NCI-H524 (cell line): ENCODE measurements at places on chromosomes 6 and 20.

GRCh38 chr6:33633462-33634158 lies 12.5 kb downstream of the ITPR3 start:
- no peak for DNase-seq

DNA sequence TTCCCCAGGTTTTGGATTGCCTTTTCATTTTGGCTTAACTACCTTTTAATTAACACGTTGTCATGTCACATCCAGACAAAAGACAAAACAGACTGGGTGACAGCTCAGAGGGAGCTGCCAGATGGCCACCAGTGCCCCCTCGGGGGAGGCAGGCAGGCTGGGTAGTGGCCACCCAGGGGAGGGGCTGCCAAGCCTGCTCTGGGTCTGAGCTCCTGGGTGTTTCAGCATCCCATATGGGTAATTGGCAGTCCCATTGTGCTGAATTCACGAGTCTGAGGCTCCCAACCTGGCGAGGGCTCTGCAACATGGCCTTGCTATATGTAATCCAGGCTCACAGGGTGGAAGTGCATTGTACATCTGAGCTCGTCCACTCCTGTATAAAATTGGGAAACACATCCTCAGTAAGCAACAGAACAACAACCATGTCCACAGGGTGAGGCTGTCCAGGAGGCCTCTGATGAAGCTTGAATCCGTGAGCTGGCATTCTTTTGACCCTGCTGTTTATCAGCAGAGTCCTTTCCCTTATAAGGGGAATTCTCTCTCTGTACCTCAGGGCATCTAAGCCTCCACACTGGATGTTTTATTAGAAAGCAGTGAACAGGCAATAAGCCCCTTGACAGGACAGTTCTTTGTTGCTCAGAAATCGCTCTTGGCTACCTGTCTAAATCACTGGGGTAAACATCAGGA lies 111.7 kb upstream of the SLC22A23 start:
- peak; percentile 97 for DNase-seq

DNA sequence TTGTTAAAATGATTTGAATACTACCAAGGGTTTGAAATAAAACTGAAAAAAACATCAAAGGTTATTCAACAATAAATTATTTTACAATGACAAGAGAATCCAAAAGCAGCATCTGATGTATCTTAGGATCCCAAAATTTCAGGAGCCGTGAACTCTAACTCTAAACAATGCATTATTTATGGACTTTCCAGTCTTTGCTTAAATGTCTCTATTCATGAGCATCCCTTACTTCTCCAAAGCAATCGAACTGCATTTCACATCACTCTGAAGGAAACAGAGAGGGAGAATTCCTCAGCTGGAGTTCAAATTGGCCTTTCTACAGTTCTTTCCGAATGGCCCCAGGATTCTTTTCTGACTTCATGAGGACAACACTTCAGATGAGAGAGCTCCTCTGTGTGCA lies 229.1 kb downstream of the CBLN4 start:
- no peak for DNase-seq

DNA sequence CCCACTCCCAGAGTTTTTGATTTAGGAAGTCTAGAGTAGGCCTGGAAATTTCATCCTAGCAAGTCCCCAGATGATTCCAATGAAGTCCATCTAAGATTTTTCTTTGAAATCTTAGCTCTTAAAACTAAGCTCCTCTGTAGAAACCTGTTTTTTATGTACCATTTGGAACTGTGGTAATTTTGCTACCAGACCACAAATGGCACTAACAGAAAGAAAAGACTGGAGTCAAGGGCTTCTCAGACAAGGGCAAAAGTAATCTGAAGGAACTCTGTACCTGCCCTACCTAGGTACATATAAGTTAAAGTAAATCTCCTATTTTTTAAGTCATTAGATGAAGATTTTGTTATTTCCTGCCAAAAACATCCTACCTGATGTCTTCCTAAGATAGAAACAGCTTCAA lies 155.0 kb upstream of the HTR1E start:
- DNase-seq: no peak

DNA sequence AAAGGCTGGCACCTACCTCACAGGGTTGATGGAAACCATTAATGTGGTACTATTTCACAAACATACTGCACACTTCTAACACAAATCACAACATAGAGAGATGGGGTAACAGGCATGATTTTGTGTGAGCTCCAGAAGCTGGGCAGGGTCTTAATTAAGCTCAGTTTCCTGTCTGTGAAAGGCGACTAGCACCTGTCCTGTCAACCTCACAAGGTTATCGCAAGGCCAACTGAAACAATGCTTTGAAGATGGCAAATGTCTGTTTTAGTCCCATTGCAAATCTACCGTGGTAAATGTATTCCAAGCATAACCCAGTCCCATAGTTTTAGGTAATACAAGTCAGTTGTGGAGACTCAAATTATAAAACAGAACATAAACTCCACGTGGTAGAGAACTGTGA lies 1.3 kb upstream of the PLEKHG1 start:
- no peak for DNase-seq

- no peak for DNase-seq
Observed at GRCh38 chr6:169167581-169168301, 85.9 kb downstream of the THBS2 start.

GRCh38 chr20:3925899-3926638 lies 36.9 kb downstream of the PANK2 start:
- DNase-seq: no peak

DNA sequence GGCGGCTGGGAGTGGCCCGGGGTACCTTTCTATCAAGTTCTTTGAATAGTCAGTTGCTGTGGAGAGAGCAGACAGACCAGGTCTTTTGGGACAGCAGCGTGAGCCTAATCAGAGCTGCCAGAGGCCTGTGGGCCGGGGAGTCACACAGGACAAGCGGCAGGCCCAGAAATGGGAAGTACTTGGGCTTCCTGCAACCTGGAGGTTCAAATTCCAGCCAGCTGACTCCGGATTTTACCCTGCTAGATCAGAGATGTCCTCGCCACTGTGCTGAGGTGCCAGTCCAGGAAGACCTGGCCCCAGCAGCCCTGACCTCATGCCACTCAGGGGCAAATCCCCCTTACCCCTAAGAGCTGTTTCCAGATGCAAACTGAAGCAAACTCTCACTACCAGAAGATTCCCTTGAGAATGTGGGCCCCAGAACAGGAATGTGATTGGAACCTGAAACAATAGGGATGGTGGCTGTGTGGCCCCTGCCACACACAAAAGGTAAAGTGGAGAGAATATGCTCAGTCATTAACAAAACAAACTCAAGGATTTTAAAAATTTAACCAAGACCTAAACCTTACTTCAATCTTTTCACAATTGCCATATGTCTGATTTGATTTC lies 9.7 kb downstream of the BEND3 start:
- DNase-seq: no peak

DNA sequence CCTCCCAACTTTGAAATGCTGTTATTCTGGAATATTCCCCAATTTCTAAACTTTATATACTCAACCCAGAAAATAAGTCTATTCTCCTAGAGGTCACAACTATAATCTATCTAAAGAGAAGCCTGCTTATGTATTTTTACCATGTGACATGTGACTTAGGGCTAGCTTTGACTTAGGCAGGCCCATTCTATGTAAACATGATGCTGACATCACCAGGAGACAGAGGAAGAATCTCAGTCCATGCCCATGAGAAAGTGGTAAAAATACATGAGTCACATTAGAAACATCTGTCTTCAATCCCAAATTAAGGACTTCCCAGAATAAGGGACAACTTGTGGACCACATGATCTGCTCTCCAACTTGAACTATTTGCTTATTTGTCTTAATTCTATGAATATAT lies 113.6 kb upstream of the ID4 start:
- DNase-seq: no peak

GRCh38 chr6:19380293-19380692 lies 456.9 kb upstream of the ID4 start:
- no peak for DNase-seq

DNA sequence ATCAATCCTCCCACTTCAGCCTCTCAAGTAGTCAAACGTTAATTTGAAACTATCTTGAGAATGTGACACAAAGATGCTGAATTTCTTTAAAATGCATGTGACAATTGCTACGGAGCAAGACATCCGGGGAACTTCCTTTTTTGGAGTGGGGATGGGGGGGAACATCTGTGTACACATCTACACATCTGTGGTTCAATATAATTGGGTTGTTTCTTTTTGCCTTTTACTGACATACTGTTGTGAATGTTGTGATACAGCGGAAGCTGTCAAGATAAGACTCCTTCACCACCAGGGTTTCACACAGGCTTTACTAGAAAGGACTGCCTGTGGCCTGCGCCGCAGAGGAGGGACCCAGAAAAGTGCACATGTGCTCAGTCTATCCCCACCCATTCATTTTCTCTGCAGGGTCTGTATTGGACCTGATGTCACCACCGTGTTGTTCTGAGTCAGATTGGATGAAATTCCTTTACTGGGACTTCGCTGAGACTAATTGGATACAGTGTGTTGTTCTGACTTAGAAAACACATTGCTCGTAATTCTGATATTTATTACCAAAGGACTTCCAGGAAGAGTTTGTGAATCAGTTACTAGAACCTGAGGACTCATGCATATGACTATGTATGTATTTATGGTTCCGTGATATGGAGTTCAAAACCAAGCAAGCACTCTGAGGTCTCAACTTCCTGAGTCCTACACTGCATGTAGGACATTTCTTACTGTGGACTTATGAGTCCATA lies 98.7 kb upstream of the SGK1 start:
- no peak for DNase-seq

DNA sequence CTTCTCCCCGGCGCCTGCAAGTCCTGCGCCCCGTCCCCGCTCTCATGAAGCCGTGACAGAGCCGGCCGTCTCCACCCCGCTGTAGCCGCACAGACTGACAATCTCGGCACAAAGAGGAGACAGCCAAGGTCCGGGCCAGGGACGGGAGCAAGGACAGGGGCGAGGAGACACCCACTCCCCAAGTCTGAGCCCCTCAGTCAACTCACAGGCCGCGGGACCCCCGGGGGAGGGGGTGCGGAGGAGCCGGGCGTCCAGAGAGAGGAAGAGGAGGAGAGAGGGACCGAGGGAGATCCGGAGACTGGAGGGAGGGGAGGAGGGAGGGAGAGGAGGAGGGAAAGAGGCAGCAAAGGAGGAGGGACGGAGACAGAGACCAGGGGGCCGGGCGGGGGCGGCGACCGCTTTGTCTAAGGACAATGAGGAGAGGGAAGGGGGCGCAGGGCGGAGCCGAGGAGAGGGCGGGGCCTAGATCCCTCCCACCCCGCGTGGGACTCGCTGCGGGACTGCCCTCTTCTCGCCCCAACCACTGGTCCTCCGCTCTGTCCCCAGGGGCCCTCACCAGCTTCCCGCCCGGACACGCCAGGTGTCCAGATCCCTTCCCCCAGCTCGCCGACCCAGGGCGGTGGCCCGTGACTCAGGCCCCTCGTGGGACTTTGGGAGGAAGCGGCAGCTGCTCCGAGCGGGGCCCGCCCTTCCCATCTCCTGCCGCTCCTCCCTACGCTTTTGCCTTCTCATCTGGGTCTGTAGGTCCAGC lies 638 bp upstream of the PPP1R18 start:
- DNase-seq: peak; percentile 76

DNA sequence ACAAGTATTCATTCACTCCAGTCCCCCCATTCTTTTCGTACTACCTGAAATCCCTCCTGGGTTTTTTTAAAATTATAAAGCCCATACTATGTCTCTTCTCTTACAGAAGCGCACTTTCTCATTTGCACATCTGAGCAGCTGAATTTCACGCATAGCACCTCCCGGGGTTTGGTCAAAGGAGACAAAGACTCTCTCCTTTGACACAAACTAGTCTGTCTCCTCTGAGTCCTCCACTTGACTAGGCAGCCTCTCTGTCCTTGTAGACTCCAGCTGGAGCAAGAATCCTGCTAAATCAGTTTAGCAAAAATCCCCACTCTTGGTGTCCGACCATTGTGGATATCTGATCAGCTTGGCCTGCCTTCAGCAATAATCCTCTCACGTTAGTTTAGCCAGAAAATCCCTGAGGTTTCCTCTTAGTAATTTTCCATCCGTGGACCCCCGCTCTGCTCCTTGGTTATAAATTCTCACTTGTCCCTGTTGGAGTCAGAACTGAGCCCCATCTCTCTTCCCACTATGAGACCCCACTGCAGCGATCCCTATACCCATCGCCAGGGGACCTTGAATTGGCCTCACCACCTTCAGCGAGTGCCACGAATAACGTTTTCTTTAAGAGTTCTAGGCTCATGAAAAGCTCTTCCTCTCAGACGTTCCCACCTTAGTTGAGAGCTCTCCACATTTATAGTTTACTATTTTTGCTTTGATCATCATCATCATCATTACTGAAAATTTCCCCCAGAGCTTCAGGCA lies 29.0 kb downstream of the PDYN start:
- no peak for DNase-seq

DNA sequence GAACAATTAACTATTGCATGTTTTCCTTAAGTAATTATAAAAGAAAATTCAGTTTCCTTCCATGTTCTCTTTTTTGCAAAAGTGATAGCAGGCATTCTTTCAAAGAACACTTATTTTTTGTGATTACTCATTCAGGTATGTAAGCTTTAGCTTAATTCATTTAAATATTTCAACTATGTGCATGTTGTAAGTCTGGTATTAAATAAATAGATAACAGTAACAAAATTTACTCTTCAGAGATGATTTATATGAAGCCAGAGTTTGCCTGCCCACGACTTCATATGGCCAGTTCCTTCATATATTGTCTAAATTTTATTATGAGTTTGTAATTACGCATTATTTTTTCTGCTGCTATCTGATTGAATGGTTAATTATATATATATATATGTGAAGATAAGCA lies 110.9 kb downstream of the ADGRG6 start:
- no peak for DNase-seq

DNA sequence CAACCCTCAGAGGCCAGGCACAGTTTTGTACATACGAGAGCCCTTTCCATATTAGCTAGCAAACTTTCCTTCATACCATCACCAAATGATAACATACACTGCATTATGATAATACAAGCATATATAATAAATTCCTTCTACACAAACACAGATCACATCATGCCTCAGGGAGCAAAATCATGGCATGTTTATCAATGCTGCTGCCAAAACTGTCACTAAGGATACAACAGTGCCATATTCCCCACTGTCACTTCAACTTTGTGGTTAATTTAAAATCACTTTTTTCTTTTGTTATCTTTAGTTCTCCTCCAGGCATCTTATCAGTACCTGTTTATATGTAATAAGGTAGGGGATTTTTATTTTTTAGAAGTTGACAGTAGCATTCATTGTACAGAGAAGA lies 196.3 kb downstream of the EPM2A start:
- DNase-seq: no peak

GRCh38 chr6:150290429-150290828 lies 78.4 kb upstream of the IYD start:
- no peak for DNase-seq

DNA sequence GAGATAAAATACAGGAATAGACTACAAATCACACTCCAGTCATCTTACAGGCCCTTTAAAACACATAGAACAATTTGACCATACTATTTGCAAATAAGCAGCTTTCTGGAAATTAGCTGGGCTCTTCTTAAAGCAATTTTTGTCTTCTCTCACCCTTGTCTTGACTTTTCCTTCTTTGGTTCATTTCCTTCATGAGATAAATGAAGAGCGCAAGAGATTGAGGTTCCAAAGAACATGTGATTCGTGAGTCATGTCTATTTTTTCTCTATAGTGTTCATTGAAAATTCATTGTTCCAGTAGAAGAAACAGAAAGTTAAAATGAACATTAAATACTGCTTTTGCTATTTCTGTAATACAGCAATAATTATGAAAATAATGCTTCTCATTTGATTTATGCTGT lies 33.9 kb downstream of the PRDM1 start:
- no peak for DNase-seq

- DNase-seq: no peak
Observed at GRCh38 chr20:12748359-12748994, 260.3 kb upstream of the SPTLC3 start.
